Stimulated activated CD8-positive, alpha-beta memory T cell treated with anti-CD3 and anti-CD28 coated beads, Interleukin-7, amount 100 ng/mL, for 48 hours (primary cell): ENCODE measurements at places on chromosomes 11 and 22.

- no peak for DNase-seq
Observed at GRCh38 chr11:129528296-129528695, 152.6 kb downstream of the BARX2 start.

- DNase-seq: no peak
Observed at GRCh38 chr11:70169127-70169526, 34.0 kb upstream of the FADD start.

- DNase-seq: no peak
Observed at GRCh38 chr11:96036863-96037262, 113.0 kb upstream of the MTMR2 start.

GRCh38 chr22:43411040-43411868, 560 bp upstream of the MPPED1 start:
- DNase-seq: no peak

- DNase-seq: no peak
Observed at GRCh38 chr11:126370016-126370415, 14.5 kb downstream of the ST3GAL4 start.

- no peak for DNase-seq
Observed at GRCh38 chr11:129815596-129816461, at the start of gene TMEM45B. Gene TMEM45B (plus strand): TSS chr11:129815848. CDS start chr11:129852483, 36,635 bp downstream.
